ENCODE measurements at places on chromosomes 3 and 15.

GRCh38 chr3:23749609-23750008, 56.1 kb upstream of the UBE2E1 start:
- DNase-seq = no peak

- DNase-seq = peak; percentile 83
Measured at GRCh38 chr3:128971421-128972100, 22.3 kb downstream of the CFAP92 start.

GRCh38 chr3:122975163-122975923, 52.2 kb downstream of the SEMA5B start:
- DNase-seq = peak; percentile 57

DNA sequence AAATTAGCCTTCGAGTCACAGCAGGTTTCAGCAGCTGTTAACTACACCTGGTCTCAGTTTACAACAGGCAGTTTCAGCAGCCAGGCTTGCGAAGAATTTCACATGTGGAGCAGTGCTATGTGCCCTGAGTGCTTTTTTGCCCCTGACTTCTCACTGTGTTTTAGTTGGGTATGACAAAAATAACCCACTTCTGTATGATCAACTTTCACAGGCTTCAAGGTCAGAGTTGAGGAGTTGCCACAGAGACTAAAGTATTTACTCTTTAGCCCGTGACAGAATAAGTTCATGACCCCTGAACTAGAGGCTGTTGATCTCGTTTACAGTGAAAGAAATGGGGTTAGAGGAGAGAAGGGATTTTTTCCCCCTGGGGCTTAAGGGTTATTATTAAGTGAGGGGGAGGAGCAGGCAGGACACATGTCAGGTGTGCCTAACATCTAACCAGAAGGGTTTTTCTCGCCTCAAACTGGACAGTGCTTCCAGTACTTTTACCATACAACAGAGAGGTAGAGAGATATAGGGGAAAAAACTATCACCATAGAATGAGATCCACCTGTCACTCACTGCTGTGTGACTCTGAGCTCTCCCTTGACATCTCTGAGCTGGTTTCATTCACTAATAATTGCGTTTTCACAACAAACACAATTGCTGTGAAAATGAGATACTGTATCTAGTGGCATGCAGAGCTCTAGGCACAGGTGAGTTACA, 14.0 kb upstream of the TOPBP1 start:
- no peak for DNase-seq
